ENCODE measurements at places on chromosomes 1 and 21.

GRCh38 chr21:34994766-34995631, 54.1 kb downstream of the RUNX1 start:
- no peak for DNase-seq

DNA sequence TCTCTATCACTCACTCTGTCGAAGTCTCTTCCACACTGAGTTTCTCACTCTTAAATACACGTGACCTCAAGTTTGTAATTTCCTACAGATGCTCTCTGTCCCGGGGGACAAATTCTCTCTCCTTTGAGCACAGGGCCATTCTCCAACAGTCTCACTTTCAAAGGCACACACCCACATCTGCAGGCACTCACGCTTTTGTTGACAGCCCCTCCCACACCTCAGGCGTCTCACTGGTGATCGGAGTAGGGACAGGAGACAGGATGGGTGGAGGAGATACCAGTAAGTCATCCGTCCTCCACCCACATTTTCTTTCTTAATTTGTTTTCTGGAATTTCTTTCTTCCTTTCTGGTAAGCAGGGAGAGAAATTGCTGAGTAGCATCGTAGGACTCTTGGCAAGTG, 40.6 kb upstream of the GREM2 start:
- DNase-seq, result no peak

DNA sequence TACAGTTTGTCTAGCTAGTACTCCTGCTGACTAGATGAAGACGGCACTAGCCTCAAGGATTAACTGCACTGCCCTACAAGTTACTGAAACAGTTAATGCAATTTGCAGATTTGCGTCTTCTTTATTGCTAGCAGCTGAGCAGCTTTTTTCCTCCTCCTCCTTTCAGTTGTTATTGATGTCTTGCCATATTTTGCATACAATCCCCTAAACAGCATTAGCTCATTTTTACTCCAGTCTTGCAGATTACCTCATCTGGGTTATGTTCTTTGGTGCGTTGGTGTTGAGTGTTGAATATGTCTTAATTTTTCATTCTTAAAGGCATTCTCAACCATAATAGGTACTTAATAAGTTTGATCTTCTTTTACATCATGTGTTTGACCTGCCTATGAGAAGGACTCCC, 363.4 kb upstream of the LYPLAL1 start:
- DNase-seq, result no peak

DNA sequence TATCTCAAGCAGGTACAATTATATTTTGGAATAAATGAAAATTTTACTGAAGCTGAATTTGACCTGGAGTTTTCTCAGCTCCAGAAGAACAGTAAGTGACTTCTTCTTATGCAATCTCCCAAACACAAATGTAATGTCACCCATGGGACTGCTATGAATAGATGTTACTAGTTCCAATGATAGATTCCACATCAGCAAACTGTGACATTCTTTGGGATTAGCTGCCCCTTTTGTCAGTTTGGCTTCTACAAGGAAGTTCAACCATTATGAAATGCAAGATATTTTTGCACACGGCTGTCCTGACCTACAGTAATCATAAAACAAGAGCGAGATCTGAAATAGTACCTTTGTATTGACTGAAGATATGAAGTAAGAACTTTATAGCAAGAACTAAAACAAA, 27.8 kb upstream of the TSNAX start:
- DNase-seq, result no peak

GRCh38 chr1:8871539-8871935, 6.9 kb downstream of the ENO1 start:
- DNase-seq, result no peak

DNA sequence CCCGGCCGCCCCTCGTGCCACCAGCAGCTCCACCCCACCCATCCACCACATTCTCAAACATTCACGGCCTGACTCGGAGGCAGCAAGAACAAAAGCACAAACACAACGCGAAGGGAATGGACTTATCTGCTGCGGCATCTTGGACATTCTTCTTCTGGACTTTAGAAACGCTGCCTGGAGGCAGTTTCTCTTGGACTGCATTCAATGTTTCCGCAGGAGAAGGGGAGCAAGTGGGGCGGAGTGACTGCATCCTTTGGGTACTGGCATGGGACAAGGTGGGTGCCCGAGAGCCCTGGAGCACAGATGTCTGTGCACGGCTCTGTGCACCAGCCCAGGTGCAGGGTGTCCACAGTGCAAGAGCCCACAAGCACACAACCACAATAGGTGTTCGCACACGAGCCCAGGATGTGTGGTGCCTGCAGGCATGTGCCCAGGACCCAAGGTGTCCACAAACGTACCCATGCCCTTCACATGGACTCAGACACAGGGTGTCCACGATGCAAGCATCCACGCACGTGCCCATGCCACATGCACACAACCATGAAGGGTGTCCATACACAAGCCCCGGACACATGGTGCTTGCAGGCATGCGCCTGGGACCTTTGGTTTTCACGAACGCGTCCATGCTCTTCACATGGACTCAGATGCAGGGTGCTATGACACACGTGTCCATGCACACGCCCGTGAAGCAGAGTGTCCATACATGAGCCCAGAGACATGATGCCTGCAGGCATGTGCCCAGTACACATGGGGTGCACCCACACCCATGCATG, 53.6 kb downstream of the WNT9A start:
- no peak for DNase-seq

GRCh38 chr1:155277070-155277901, at the start of gene HCN3:
Gene HCN3 (plus strand): TSS chr1:155277463. CDS start chr1:155277591, 128 bp downstream.
- peak; percentile 93 for DNase-seq

DNA sequence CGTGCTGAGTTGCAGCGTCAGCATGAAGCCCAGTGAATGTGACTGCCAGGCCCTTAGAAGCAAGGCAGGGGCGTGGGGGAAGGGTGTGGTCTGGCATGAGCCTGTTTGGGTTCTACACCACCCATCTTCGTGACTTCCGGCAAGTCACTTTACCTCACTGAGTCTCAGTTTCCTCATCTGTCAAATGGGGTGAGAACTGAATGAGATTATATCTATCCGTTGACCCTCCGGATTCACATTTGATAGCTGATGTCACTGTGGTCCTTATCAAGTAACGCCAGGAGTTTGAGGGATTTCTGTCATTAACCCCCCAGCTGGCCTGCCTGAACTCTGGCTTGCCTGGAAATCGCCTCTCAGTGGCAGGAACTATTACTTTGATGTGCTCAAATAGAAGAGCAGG, 15.6 kb downstream of the MRPL37 start:
- DNase-seq, result no peak

DNA sequence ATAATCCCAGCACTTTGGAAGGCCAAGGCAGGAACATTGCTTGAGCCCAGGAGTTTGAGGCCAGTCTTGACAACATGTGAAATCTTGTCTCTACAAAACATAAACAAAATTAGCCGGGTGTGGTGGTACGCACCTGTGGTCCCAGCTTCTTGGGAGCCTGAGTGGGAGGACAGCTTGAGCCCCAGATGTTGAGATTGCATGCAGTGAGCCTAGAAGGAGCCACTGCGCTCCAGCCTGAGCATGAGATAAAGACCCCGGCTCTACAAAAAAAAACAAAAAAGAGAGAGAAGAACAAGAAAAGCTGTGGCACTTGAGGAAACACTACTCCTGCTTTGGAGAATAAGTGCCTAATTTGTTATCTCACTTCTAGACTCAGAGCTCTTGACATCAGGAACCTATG, 146.6 kb downstream of the GLUL start:
- no peak for DNase-seq

GRCh38 chr1:84772428-84772943, 82.2 kb upstream of the SSX2IP start:
- peak; percentile 28 for DNase-seq

DNA sequence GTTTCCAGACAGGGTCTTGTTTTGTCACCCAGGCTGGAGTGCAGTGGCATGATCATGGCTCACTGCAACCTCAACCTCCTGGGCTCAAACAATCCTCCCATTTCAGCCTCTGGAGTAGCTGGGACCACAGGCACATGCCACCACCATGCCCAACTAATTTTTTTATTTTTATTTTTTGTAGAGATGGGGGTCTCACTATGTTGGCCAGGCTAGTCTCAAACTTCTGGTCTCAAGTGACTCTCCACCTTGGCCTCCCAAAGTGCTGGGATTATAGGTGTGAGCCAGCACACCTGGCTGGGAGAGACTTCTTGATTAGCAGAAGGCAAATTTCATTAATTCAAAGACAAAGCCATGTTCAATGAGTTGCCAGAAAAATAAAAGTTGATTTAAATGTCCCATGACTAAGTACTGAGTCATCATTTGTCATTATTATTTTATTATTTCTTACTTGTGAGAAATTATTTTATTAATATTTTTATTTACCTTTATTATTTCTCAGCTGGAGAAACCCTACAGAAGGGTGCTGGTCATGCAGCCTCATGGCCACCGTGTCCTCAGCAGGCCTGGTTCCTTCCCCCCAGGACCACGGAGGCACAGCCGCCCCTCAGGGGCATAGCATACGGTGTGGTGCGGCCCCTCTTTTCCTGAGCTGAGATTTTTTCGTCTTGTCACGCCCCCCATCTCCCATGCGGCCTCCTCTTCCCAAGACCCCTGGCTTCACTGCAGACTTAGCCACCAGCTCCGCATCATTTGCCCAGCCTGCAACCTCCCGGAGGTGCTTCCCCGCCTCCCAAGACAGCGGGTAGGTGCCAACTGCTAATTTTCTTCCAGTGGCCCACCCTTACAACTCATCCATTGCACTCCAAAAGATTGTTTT, 55.3 kb upstream of the SIM2 start:
- no peak for DNase-seq

- DNase-seq, result no peak
These were observed 18.8 kb downstream of the SLX9 start for GRCh38 chr21:44958471-44959191.

DNA sequence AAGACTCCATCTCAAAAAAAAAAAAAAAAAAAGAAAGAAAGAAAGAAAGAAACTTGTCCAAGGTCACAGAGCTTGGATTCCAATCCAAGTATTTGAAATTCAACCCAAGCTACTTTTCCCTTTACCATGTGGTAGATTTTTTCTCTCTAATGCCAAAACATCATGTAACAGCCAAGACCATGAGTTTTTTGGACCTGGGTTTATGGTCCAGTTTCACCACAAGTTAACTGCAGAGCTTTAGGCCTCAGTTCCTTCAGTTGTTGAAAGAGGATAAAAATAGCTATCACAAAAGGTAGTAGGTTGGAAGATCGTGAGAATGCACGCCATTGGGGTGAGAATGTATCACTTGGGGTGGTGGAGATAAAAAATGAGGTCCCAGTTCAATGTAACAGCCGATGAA, 33.4 kb downstream of the ATP2B4 start:
- DNase-seq, result no peak

DNA sequence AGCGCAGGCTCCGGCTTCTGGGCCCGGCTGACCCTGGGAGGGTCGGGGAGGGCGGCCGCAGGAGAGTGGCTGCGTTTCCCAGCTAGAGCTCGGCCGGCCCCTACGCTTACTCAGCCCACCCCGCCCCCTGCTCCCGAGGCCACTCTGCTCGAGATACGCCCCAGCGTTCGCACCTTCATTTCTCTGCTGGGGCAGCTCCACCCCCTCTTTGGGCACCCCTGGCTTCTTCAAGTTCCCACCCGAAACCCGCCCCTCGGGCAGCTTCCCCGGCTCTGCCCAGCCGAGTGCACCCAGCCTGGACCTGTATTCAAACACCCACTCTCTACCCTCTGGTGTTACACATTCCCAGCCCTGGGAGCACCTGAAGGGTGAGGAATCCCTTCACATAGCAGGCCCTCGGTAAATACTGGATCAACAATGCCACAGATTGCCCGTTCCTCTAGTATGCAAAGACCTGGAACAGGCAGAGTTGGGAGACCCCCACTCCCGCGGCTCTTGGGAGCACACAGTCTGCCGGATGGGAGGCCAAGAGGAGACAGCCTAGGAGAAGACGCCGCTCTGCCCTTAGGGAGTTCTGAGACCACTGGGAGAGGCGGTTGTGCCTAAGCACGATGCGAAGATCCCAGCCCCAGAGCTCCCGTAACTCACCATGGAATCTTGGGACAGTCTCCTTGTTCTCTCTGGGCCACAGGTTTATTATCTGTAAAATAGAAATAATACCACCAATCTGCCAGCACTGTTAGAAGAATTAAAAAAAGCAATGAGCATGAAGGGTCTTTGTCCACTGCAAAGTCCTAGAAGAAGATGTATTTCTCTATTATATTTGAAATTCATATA, 566 bp upstream of the PAQR7 start:
- DNase-seq, result no peak

- DNase-seq, result no peak
These were observed 8.4 kb upstream of the KPNA6 start for GRCh38 chr1:32099426-32099825.

GRCh38 chr1:189117072-189117770, 1360.4 kb downstream of the BRINP3 start:
- DNase-seq, result no peak

DNA sequence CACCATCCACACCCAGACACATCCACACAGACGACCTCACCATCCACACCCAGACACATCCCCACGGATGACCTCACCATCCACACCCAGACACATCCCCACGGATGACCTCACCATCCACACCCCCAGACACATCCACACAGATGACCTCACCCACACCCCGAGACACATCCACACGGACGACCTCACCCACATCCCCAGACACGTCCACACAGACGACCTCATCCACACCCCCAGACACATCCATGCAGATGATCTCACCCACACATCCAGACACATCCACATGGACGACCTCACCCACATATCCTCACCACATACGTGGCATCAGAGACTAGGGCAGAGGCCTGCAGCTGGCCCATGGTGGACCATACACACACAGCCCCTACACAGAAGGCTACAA, 14.7 kb upstream of the FABP3 start:
- no peak for DNase-seq

DNA sequence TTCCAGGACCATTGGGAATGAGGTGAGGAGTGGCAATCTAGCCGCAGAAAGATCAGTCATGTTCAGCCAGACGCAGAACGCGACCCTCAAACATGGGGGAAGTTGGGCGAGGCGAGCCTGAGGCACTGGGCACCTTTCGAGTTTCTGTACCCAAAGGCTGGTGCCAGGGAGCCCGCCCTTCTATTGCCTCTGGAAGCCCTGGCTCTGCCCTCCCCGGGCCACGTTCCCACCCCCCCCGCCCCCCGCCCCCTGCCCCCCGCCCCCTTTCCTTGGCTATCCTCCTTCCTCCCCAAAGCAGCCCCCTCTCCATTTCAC, 2.2 kb upstream of the ZBTB7B start:
- no peak for DNase-seq
